Activated CD8-positive, alpha-beta memory T cell treated with anti-CD3 and anti-CD28 coated beads for 4 hours (primary cell): ENCODE measurements at places on chromosomes 5 and 9.
A peak's percentile ranks its signal among the peaks of the same experiment; 100 is the strongest.

DNA sequence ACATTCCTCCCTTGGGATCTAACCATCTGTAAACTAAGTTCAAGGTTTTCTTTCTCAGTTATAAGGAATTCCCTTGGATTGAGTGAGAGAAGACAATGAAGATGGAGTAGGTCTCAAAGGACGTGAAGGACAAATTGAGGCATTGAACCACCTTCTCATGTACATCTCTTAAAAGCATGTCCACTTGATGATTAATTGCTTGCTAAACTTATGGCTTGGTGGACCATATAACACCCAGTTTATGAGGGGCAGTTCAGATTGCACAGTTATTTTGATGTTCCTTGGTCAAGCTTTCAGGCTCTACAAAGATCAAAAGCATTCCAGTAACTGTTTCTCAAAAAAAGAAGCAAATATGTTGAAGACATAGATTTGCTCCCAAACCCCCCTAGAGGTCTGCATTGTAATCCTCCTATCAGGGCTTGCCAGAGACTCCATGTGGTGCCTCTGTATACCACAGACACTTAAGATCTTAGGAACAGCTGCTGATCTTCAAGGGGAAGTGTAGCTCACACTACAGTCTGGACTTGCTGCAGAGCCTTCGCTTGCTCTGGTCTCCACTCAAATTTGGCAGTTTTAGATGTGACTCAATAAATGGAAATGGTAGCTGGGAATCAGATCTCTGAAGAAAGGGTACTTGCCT is 56.9 kb upstream of the ALDH1A1 start:
- DNase-seq: no peak

DNA sequence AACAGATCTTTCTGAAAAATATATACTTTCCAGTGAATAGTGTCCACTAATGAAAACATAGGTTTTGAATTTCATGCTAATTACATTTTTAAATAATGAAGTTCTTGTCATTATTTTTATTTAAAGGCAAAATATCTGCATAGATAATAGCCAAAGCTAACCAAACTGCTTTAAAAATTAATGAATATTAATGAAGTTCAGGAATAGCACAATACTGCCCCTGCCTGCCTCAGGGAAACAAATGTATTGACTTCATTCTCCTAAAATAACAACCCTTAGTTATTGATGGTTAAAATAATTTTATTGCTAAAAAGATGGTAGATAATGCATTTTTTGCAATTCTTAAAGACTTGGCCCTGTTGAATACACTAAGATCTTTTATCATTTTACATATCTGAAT is 103.6 kb upstream of the SSBP2 start:
- no peak for DNase-seq

DNA sequence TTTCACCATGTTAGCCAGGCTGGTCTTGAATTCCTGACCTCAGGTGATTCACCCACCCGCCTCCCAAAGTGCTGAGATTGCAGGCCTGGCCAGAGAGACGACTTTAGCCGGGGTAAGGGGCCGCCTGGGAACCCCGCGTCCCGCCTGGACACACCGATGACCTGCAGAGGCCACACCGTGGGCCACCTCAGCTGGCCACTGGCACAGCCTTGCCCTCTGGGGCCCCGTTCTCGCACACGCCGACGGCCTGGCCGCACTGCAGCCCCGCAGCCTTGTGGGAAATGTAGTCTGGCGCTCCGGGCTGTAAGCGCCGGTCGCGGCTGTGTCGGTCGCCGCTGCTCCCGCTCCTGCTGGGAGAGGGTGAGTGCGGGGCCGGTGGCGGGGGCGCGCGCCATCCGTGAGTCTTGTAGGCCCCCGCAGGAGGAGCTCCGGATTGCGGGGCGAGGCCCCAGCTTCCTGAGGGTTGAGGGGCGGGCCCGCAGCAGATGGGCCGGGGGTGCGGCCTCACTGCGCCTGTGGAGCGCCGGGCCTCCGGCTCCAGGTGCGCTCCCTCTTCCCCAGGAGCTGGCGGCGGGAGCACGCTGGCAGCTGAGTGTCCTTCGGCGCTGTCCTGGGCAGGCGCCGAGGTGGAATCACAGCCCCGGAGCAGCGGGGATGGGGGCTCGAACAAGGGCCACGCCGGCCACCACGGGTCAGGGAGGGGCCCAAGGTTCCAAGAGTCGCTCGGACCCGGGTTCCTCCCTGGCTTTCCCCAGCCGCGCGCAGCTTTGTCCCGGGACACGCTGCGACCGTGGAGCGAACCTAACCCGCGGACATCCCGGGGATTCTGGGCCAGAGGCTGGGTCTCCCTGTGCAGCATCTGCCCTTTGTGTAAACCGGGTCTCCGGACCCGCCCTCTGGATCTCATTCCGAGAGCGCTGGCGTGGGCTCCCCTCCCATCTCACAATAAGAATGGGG is at the start of gene ZFP2:
ZFP2 (plus strand) TSS at position 299 of the 957 bp plus-strand sequence. CDS start 35,401 bp downstream, outside the sequence.
- no peak for DNase-seq

DNA sequence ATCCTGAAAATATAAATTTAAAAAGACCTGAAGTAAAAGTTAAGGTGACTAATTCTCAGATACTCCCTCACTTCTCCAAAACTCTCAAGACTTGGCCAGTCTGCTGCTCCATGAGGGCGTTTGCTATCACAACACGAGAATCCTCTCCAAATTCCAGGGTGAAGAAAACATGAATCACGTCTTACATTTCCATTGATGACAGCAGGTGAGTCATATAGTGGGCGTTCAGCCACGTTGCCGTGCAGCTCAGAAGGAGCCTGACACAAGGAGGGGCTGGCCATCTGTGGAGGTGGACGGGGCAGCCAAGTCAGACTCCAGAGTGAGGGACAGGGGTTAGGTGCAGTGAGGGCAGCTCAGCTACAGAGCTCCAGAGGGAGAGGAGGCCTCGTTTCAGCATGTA is 555.1 kb upstream of the ADAMTS16 start:
- no peak for DNase-seq

DNA sequence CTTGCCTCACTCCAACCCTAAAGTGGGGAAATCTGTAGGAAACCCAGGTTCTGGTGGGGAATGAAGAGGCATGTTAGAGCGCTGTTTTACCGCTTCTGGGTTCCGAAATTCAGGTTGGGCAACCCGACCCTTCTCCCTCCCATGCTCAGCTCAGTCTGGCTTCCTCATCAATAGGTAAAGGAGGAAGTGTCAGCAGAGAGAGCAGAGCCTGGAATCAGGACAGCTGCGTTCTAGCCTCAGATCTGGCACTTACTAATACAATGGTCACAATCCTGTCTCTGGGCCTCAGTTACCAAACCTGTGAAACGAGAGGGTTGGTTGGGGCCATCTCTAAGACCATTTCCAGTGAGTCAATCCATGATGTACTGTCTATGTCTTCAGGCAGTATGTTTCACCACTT is 16.2 kb upstream of the TNIP1 start:
- DNase-seq: no peak

DNA sequence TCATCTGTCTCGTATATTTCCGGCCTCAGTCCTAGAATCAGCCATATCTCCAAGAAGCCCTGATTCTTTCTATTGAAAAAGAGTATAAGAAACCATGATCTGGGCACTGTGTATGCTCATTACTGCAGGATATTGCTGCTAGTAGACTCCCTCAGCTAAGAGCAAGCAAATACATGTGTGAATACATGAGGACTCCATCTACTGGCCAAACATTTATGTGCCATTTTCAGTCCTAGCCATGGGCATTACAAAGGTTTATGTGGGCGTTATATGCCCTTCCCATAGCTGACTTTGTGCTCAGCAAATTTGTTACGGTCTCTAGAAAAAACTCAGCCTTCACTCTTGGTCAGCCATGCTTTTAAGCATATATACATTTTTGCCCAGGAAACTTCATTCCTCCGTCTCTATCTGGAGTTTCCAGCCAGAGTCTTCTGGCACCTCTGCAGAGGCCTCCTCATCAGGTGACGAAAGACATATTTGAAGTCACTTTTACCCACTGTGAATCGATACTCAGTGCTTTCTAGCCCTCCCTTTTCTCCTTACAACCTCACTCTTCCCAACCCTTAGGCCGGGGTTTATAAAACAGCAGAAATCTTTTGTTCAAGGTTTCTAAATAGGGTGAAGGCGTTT is 1495.6 kb upstream of the CDH6 start:
- DNase-seq: no peak

GRCh38 chr9:98172604-98173003 is 19.8 kb downstream of the CORO2A start:
- DNase-seq: no peak

- DNase-seq: no peak
Observed at GRCh38 chr9:126830827-126831226, 26.0 kb downstream of the ZBTB43 start.

DNA sequence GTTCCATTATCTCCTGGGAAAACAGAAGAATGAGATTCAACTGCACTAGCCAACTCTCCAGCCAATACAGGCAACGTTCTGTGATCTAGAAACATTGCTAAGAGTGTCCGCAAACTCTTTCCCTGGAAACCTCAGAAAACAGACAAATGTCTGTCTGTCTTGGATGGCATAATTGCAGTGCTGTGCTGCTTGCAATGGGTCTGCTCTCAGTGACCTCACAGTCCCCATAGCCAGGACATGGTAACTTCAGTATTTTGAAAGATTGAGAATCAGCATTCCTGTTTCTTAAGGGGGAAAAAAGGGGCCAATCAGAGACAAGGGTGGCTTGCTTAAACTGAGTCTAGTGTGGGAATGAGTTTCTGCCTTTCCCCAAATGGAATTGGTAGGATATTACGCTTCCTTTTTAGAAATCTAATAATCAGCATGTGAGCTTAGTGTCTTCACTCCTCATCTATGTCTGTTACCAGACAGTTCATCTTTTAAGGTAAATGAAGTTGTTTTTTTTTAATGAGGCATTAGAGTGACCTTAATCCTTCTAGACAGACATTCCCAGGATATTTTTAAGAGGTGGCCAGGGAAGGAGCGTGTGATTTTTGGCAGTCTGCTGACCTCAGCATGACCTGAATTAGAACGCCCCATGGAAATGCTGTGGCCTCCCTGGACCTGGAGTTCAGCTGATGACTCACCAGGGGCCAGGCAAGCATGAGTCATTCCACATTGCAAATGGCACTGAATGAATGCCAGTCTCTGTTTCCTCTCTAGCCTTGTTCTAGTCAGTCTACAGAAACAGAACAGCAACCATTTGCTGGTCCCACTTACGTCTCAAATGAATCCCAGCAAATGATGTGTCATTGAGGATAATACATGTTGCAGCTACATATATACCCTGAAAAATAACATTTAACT is 210.2 kb upstream of the ACTBL2 start:
- no peak for DNase-seq

- DNase-seq: no peak
Observed at GRCh38 chr9:15086156-15086763, 176.0 kb upstream of the FREM1 start.

DNA sequence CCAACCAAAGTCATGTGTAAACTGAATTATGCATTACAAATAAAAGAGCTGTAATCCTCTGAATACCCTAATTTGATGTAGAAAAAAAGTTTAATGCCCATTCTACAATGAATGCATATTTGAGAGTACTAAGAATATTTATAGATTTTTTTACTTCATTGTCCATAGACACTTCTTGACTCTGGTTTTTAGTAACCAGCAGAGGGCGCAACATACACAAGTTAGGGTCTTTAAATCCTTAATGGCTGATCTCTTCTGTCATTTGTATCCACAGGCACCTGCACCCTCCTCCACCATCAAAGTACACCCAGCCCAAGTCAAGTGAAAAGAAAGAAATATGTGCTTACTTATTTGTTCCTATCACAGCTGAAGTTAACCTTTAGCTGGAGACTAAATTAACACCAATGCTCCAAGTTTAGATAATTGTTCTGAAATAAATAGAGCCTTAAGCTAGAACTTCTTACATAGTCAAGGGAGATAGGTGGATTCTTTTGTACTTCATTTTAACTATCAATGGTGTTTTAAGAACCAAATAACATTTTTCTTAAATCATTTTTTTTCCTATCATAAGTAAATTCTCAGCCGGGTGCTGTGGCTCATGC is 524.2 kb upstream of the DAB2 start:
- peak; percentile 45 for DNase-seq

GRCh38 chr9:14339746-14340145 is 25.8 kb upstream of the NFIB start:
- DNase-seq: no peak

- no peak for DNase-seq
Observed at GRCh38 chr9:13158986-13159385, 120.5 kb downstream of the MPDZ start.

DNA sequence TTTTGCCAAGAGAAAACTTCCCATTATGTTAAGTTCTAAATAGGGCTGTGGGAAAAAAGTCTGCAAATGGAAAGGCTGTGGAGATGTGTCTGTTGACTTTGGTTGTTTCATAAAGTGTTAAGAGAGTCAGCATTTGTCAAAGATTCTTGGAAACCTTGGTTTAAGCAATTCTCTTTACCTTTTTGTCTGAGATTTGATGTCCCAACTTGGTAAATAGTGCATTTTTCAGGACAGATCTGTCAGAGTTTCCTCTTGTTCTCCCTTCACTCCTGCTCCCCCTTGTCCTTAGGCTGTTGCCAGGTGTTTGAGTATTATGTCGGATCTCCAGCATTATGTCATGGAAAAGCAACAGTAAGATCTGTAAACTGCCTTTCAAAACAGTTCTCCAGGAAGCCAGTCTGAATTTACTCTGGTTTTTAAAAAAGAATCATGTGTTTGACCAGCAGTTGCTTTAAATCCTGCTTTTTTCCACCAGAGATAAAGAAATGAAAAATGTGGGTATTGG is 79.1 kb upstream of the ADAMTSL1 start:
- DNase-seq: no peak

GRCh38 chr9:135580664-135581380 is 19.3 kb downstream of the PAEP start:
- no peak for DNase-seq
